ENCODE measurements at places on chromosomes 2 and 18.
A peak's percentile ranks its signal among the peaks of the same experiment; 100 is the strongest.

GRCh38 chr18:63319383-63320122 lies at the start of gene BCL2:
BCL2 (minus strand) TSS chr18:63319769.
- DNase-seq, result peak; percentile 59

DNA sequence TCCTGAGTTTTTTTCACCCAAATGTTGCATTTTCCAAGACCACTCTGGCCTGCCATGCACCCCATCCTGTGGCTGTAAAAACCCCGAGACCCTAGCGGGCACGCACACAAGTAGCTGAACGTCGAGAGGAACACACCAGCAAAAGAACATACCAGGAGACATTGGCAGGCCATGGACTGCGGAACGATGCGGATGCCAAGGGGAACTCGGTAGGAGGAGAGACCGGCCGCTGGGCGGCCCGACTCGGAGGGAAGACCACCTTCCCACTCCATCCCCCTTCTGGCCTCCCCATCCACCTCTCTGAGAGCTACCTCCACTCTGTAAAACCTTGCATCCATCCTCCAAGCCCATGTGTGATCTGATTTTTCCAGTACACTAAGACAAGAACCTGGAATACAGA lies 105.5 kb upstream of the CELF4 start:
- DNase-seq, result no peak

DNA sequence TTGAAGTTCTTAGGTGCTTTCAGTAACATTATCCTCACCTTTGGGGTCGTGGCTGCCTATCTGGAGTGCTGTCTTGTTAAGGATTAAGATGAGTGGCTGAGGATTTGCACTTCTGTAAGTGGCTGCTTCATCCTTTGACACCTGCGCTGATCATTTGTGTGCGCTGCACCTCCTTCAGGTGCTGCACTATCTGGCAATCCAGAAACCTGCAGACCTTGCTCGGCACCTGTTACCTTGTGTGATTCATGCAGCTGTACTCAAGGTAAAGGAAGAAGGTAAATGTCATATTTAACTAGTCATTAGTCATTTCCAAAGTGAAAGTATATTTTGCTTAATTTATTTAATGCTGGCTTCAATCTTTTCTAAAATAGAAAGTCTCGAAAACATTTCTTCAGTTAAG lies 110.3 kb downstream of the RAB3GAP1 start:
- DNase-seq, result no peak

DNA sequence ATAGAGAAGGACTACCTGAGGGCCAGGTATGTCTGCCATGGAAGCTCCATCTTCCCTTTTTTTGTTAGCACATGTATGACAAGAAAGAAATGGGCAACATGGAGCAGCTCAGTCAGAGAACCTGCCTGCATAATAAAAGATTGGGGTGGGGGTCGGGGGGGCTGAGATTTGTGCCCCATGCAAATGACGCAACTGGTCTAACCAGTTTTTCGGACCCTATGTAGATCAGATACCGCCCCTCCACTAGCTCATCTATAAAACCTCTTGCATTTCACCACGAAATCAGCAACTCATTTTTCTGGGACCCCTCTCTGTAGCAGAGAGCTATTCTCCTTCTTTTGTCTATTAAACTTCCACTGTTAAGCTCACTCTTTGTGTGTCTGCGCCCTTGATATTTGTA lies 657.2 kb downstream of the ERBB4 start:
- no peak for DNase-seq

GRCh38 chr2:197513915-197514314 lies 2.0 kb upstream of the MOB4 start:
- no peak for DNase-seq

GRCh38 chr18:37612524-37613252 lies 47.1 kb upstream of the CELF4 start:
- no peak for DNase-seq

GRCh38 chr2:2577407-2577831 lies 246.3 kb upstream of the MYT1L start:
- peak; percentile 86 for DNase-seq

DNA sequence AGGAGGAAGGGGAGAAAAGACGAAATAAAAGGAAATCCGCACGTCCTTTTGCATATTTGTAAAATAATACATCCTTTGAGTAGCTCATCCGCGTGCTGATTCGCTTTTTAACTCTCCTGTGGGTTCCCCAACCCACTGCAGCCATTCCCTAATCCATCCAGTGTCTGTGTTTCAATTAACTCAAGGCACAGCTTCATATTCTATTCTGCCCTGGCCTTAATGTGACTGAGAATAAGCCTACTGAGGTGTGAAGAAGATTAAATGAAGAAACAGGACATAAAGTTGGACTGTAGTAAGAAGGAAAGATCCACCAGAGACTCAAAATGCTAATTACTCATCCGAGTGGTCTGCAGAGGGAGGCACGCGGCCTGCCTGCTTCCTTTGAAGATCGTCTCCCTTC lies 161.4 kb upstream of the SH3BP4 start:
- no peak for DNase-seq

GRCh38 chr18:23412351-23412964 lies 40.6 kb upstream of the RIOK3 start:
- DNase-seq, result no peak

- no peak for DNase-seq
These were observed 574.6 kb downstream of the SLC4A3 start for GRCh38 chr2:220202066-220202465.

GRCh38 chr18:31965316-31965970 lies 22.5 kb upstream of the TRAPPC8 start:
- no peak for DNase-seq

DNA sequence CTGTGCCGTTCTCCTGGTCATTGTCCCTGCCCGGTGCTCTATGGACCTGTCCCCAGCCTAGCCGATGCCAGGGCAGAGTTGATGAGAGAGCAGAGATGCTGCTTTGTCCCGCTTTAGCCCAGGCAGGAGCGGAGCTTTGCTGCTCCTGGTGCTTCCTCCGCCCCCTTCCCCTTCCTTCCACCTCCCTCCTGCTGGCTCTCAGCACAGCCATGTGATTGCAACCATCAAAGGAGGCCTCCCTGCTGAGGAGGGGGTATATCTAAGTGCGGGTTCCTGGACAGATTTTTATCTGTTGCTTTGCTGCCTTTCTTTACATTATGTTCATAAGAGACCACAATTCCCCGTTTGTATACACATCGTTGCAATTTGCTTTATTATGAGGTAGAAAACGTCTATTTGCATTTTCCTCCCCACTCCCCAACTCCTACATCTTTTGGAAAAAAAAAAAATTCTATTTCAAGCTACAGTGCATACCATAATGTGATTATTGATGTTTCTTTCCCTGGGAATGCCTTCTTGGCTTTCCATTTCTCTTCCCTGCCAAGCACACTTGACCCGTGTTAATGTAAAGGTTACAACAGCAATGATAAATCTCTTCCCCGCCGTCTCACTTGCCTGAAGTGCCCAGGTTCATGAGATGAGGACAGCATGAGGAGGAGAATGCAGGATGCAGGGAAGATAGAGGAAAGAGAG lies 25.4 kb downstream of the ALPK2 start:
- no peak for DNase-seq

- no peak for DNase-seq
These were observed 302.9 kb downstream of the LRRTM1 start for GRCh38 chr2:80001701-80002101.

- DNase-seq, result no peak
These were observed 121.2 kb upstream of the CAVIN2 start for GRCh38 chr2:191968120-191968519.

- DNase-seq, result no peak
These were observed 59.6 kb downstream of the KCTD18 start for GRCh38 chr2:200450288-200450687.

DNA sequence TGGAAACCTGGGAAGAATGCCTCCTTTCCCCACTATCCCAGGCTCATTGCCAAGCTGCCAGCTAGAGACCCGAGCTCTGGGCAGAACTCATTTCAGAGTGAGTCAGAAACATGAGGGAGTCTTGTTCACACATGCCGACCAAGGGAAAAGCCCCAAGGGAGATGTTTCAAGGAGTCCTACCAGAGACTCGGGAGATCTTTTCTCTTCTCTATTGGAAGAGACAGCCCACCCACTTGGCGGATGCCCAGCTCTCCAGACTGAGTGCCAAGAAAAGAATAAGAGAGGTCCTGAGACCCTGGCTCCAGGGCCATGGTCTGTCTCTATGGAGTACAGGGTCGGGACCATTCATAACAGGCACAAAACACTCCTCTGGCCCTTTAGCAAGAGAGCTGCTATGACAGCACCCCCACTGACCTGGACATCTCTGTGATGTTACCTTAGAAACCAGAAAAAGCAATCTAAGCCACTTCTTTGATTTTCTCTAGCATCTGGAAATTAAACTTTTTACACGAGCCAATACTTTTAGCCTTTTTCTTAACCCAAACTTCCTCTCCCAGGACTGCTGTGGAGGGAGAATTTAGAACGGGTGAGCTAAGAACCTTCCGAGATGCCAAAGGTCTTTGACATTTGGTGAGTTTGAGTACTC lies 18.5 kb upstream of the IGFBP5 start:
- no peak for DNase-seq

All from NCI-H345 (cell line).